ENCODE measurements at places on chromosomes 6 and 20.

DNA sequence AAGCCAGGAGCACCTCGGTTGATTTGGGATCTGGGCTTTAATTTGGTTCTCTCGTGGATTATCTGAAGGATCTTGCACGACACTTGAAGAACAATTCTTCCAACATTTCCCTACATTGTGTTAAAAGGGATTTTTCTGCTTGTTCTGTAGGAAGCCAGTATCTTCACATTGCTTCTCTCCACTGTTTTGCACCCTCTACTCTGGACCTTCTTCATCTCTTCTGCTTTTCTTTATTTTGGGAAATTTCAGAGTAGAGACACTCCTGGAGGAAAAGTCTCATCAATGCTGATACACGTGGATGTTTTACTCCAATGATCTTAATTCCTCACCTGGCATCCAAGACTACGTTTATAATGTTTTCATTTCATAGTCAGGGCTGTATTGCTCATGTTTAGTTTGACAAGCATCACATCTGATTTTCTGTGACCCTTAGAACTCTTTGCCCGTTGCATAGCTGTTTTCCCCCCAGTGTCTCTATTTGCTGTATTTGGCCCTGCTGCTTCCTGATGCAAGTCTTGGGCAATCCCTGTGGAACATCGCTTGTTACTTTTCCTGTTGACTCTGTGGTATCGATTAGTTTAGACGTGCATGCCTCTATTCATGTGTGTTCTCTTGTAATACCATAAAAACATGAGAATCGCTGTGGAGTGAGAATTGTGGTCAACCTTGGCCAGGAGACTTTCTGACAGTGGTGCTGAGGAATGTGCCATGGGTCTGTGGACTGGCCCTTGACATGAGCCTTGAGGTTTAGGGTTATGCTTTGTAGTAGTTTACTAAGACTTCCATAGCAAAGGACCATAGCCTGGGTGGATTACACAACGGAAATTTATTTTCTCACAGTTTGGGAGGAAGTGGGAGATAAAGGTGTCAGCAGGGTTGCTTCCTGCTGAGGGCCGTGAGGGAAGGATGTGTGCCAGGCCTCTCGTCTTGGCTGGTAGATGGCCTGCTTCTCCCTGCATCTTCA, 12.5 kb downstream of the PLCB1 start:
- peak; percentile 7 for DNase-seq

DNA sequence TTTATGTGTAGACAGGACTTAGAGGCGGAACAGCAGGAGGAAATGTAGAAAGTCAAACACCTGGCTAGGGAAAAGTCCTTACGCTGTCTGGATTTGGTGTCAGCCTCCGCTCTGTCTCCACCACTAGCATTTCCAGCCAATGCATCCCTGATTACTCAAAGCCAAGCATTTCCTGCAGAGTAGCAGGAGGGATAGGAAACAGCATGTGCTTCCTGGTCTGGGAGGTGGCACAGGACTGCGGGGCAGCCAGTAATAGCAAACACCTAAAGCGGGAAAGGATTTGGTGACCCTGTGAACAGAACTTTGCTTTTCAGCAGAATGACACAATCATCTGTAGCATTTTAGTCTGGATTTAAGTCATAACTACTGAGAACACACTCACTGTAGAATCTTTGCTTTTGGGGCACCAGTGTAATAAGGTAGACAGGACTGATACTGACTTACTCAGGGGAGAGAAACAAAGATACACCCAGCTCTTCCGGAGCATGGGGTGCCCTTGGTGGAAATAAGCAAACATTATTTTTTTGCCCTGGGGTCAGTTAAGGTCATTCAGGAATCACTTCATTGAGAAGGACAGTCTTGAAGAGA, 133.3 kb upstream of the AHI1 start:
- no peak for DNase-seq

- no peak for DNase-seq
Observed at GRCh38 chr6:5215799-5216198, 45.0 kb downstream of the LYRM4 start.

- no peak for DNase-seq
Observed at GRCh38 chr6:143248359-143248758, 187.7 kb downstream of the AIG1 start.

DNA sequence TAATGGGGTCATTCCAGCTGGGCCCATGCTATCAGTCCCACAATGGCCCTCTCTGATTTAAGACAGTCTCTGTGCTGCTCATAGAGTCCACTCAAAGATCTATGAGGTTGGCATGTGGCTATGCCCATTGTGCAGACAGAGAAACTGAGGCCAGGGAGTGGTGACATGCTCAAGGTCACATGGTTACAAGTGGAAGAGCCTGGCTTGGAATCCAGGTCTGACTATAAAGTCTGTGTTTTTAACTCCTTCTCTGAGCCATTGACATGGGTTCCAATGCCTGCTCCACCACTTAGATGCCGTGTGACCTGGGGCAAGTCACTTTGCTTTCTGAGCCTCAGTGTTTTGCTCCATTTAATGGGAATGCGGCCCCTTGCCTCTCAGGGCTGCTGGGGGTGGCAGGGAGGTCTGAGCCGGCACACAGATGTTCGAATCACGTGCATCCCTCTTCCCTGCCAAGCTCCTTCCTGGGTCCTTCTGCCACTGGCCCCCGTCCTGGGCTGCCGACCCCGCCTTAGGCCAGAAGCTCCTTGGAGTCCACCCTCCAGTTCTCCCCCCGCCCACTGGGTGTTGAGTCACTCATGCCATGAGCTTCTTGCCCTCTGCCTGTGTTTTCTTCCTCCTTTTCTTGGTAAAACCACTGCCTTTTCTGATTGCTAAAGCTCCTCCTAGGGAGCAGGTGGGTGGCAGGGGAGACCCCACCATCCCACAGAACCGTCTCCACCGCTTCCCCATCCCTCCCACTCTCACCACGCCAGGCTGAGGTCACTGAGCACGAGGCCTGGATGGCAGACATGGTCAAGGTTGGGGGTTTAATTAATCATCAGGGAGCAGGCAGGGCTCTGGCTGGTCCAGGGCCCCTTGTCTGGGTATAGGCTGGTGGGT, 35.7 kb downstream of the CEBPB start:
- DNase-seq = peak; percentile 46

DNA sequence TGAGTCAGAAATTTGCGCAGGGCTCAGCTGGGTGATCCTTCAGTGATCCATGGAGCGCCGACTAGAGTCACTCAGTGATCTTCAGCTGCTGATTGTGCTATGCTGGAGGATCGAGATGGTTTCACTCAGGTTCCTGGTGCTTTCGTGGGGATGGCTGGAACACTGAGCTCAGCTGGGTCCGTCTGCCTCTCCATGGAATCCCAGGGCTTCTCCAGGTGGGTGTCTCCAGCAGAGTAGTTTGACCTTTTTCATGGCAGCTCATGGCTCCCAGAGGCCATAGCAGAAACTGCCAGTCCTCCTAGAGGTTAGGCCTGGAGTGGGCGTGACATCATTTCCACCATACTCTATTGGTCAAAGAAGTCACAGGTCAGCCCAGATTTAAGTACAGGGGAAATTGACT, 88.8 kb upstream of the SIRPA start:
- no peak for DNase-seq

- peak; percentile 25 for DNase-seq
Observed at GRCh38 chr6:131861381-131861780, 53.6 kb downstream of the ENPP1 start.

- peak; percentile 8 for DNase-seq
Observed at GRCh38 chr6:34044945-34045595, 100.8 kb downstream of the GRM4 start.

- no peak for DNase-seq
Observed at GRCh38 chr6:111764238-111765175, 108.7 kb downstream of the FYN start.

GRCh38 chr6:166152660-166153059, 15.0 kb downstream of the TBXT start:
- no peak for DNase-seq

GRCh38 chr6:73585566-73586415, 65.0 kb upstream of the EEF1A1 start:
- peak; percentile 85 for DNase-seq

DNA sequence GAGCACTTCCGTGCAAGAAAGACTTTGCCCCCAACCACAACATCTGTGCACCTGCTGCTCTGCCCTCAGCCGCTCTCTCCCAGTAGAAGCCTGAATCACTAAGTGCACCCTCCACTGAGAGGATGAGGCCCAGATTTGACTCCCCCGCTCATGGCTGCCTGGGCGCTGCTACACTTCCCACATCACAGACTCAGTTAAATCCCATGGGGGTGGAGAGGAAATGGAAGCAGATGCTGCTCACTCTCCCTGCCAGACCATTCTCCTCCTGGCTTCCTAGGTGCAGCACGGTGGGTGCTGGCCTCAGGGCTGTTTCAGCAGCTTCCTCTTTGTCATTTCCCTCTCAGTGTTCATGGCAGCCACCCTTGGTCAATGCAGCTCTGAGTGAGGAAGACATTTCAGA, 4.8 kb downstream of the CST5 start:
- no peak for DNase-seq

DNA sequence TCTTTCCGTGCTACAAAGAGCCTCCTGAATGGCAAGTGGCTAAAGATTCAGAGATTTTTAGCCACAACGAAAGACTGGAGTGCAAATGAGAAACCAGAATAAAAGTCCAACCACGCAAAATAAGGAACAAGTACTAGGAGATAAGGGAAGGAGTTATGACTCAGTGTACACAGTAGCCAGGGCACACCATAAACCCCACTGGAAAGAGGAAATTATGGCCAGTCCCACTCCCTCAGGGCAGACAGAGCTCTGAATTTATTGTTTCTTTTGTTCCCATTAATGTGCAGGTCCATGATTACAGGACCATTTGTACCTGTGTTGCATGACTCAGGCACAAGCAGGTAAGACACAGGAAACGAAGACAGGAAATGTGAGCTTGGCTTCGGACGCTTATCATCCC, 150.3 kb upstream of the PREP start:
- DNase-seq = no peak

DNA sequence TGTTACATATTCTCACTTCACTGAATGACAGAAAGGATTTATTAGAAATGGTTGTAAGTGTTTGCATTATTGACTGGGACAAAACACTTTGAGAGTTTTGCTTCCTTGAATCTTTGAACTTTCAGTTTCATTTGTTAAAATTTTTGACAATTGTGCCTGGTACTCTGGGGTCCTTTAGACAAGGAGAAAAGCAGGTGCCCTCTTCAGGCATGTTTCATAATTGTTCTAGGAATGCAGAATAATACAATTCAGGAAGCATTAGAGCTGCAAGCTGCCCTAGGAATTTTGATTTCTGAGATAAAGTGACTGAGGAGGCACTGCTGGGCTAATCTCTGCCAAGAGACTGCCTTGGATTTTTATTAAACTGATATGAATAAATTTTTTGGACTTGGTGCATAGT, 49.7 kb downstream of the TOP1 start:
- DNase-seq = peak; percentile 63
